CD8-positive, alpha-beta memory T cell (primary cell): ENCODE measurements at places on chromosomes 2 and 18. TPM values are rescaled to one million over a fixed set of nuclear protein-coding genes. Genes with fewer than 3 reads are reported as not detected.
A peak's percentile ranks its signal among the peaks of the same experiment; 100 is the strongest.

PDCD1 gene
- total RNA-seq = 39.3 TPM

TTR gene
- not detected for total RNA-seq

FAM237A gene
- total RNA-seq = not detected

PSME4 gene
- total RNA-seq = 49.9 TPM

UGT1A3 gene
- not detected for total RNA-seq

RNU2-63P gene
- total RNA-seq = 35.8 TPM

POTEJ gene
- not detected for total RNA-seq

ABCB11 gene
- total RNA-seq = not detected

DNA sequence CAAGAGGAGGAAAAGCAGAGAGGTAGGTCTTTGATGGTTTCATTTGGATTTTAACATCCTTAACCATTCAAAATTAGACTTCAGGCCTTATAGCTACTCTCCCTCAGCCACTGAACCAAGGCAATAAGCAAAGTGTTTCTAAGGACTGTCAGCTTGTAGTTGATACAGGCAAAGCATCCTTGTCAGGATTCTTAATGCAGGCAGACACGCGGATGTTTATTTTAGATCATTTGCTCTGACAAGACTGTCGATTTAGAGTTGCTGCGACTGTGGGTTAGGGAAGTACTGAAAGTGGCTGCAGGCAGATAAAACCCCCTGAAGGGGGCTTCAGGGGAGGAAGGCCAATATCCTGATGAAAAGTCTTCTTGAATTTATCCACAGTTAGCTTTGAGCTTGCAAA lies 46.6 kb downstream of the CDH20 start:
- H3K27ac ChIP-seq = no peak overlapping the region
- DNase-seq = no peak
- H3K27me3 ChIP-seq = no peaks in the 10 kb centered on the region
- no peaks in the 10 kb centered on the region for H3K36me3 ChIP-seq
- H3K4me3 ChIP-seq = no peak overlapping the region

- no peak overlapping the region for H3K4me3 ChIP-seq
- no peaks in the 10 kb centered on the region for H3K27me3 ChIP-seq
- peak; percentile 26 for DNase-seq
- peaks cover 67% of the 10 kb centered on the region for H3K36me3 ChIP-seq
Measured at GRCh38 chr2:230447455-230448451, 31.8 kb downstream of the SP100 start.

- no peak overlapping the region for H3K4me3 ChIP-seq
- H3K36me3 ChIP-seq = peaks cover 5% of the 10 kb centered on the region
- no peaks in the 10 kb centered on the region for H3K27me3 ChIP-seq
- DNase-seq = no peak
Measured at GRCh38 chr18:79123948-79124347, 54.8 kb downstream of the ATP9B start.

GRCh38 chr18:60411715-60412114 lies 39.1 kb upstream of the MC4R start:
- DNase-seq = no peak
- no peaks in the 10 kb centered on the region for H3K27me3 ChIP-seq
- no peak overlapping the region for H3K27ac ChIP-seq

DNA sequence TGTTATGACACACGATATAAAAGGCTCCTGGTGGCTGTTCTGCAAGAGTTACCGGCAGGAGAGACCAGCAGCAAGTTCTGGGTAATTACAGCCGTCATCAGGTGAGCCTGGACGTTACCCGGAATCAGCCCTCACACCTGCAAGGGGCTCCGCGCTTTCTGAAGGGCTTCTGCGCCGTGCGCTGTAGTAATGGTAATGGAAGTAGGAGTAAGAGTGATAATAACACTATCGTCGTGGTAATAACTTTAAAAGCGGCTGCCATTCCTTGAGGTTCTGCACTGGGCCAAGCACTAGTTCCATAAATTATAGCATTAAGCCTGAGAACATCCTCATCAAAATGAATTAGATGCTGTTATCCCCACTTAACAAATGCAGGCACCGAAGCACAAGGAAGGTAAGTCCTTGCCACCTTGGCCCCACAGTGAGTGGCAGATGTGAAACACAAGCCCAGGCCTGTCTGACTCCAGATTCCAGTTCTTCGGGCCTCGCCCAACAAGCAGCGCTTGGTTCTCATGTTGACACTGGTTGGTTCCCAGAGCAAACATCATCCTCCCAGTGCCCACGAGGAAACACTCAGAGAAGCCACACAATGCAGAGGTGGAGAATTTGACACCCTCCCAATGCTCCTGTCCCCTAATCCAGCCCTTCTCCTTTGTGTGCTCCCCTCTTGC lies 205.2 kb downstream of the EIPR1 start:
- H3K27ac ChIP-seq = no peak overlapping the region
- no peak overlapping the region for H3K4me3 ChIP-seq
- no peaks in the 10 kb centered on the region for H3K36me3 ChIP-seq

GRCh38 chr2:85702172-85702571 lies 8.0 kb downstream of the GNLY start:
- no peak overlapping the region for H3K4me3 ChIP-seq
- no peaks in the 10 kb centered on the region for H3K36me3 ChIP-seq
- H3K4me1 ChIP-seq = peaks cover 7% of the 10 kb centered on the region
- DNase-seq = no peak
- no peak overlapping the region for H3K27ac ChIP-seq
- H3K27me3 ChIP-seq = no peaks in the 10 kb centered on the region

GRCh38 chr2:37593024-37593423 lies 78.4 kb downstream of the CDC42EP3 start:
- H3K4me3 ChIP-seq = no peak overlapping the region
- H3K27me3 ChIP-seq = no peaks in the 10 kb centered on the region
- no peak overlapping the region for H3K27ac ChIP-seq
- H3K4me1 ChIP-seq = peaks cover 21% of the 10 kb centered on the region
- H3K36me3 ChIP-seq = no peaks in the 10 kb centered on the region
- DNase-seq = no peak

GRCh38 chr2:96463119-96463518 lies 42.0 kb downstream of the NEURL3 start:
- no peaks in the 10 kb centered on the region for H3K27me3 ChIP-seq
- no peaks in the 10 kb centered on the region for H3K36me3 ChIP-seq
- DNase-seq = no peak
- H3K4me1 ChIP-seq = no peaks in the 10 kb centered on the region
- H3K4me3 ChIP-seq = no peak overlapping the region
- H3K27ac ChIP-seq = no peak overlapping the region

GRCh38 chr18:54957996-54958395 lies 1.3 kb downstream of the CCDC68 start:
- H3K4me3 ChIP-seq = no peak overlapping the region
- no peak for DNase-seq
- H3K27ac ChIP-seq = no peak overlapping the region
- H3K36me3 ChIP-seq = no peaks in the 10 kb centered on the region
- H3K27me3 ChIP-seq = peaks cover 5% of the 10 kb centered on the region

GRCh38 chr2:144924827-144925226 lies 404.9 kb upstream of the ZEB2 start:
- no peaks in the 10 kb centered on the region for H3K4me1 ChIP-seq
- no peak overlapping the region for H3K27ac ChIP-seq
- no peaks in the 10 kb centered on the region for H3K36me3 ChIP-seq
- no peak for DNase-seq
- no peaks in the 10 kb centered on the region for H3K27me3 ChIP-seq

DNA sequence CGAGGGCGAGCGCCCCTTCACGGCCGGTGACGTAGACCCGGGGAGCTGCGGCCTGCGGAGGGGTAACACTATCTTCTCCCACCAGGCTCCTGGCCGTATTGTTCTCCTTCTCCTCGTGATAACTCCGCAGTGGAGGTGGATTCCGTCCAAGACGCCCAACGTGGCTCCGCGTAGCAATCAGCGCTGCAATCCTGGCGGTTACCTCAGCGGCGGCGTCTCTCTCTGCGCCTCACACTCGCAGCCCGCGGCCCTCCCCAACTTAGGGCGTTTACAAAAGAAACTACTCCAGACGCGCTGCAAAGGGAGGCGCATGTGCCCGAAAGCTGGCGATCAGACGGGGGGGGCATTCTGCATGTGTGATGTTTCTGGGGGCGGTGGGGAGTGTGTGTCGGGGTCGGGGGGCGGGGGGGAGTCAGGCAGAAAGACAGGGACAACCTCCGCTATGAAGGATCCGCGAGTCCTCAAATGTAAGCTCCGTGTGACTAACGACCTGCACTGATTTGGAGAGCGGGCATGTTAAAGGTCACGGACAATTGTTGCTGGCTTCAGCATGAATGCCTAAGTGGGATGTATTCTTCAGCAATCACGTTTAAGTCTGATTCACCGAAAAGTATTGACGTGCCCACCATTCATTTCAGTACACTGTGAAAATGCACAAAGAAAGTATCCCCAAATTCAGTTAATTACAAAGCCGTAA lies 1.3 kb upstream of the ZNF516 start:
- peaks cover 7% of the 10 kb centered on the region for H3K27me3 ChIP-seq
- H3K4me1 ChIP-seq = peaks cover 7% of the 10 kb centered on the region
- no peaks in the 10 kb centered on the region for H3K36me3 ChIP-seq
- DNase-seq = no peak

DNA sequence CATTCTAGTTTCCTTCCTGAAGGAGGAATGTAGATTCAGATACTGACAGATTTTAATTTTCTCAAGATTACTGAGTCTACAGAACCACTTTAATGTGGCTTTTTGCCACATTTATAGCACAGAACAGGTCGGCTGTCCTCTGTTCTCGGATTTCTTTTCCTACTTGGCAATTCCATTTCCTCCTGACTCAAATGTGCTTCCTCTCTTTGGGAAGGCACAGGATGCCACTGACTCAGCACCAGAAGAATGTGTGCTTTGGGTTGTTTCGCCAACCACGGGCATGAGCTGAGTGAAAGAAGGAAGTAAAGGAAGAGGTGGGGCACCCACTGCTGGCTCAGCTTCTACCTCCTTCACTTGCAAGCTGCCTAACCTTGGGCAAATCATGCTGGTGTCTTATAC lies 970.6 kb upstream of the ACVR2A start:
- no peak for DNase-seq
- no peak overlapping the region for H3K4me3 ChIP-seq
- no peak overlapping the region for H3K27ac ChIP-seq
- H3K4me1 ChIP-seq = no peaks in the 10 kb centered on the region

DNA sequence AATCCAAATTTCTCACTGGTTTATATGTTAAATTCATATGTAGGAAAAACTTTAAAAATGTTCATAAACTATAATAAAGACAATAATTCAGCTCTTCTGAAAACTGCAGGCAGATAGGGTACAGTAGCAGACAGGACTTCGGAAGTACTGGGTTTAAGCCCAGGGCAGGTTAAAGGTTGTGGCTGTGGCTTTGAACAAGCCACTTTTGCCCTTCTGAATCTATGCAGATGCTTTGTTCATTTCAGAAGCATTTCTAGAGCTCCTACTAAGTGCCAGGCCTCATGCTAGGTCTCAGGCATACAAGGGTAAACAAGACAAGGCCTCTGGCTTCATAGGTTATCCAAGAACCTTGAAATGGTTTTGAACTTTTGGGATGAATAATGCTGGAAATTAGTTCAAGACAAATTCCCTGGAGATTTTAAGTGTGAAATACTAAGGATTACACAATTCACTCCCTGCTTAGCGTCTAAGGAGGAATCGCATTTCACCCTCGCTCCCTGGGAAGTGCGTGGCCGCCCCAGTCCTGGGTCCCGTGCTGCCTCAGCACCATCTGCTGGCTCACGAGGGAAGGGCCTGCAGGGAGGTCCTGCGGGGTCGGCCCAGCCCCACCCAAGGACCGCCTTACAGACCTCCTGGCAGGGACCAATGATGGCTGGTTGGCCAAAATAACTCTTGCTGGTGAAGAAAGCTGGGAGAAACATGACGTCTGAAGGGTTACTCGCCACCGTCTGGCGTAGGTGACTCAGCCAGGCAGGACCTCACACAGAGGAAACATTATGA lies 67.7 kb upstream of the L3MBTL4 start:
- H3K4me1 ChIP-seq = no peaks in the 10 kb centered on the region
- no peak overlapping the region for H3K27ac ChIP-seq
- no peak for DNase-seq
- no peaks in the 10 kb centered on the region for H3K27me3 ChIP-seq

- H3K4me3 ChIP-seq = no peak overlapping the region
- no peaks in the 10 kb centered on the region for H3K36me3 ChIP-seq
- no peaks in the 10 kb centered on the region for H3K27me3 ChIP-seq
- DNase-seq = no peak
- no peaks in the 10 kb centered on the region for H3K4me1 ChIP-seq
Measured at GRCh38 chr18:37554399-37554787, 11.2 kb downstream of the CELF4 start.

DNA sequence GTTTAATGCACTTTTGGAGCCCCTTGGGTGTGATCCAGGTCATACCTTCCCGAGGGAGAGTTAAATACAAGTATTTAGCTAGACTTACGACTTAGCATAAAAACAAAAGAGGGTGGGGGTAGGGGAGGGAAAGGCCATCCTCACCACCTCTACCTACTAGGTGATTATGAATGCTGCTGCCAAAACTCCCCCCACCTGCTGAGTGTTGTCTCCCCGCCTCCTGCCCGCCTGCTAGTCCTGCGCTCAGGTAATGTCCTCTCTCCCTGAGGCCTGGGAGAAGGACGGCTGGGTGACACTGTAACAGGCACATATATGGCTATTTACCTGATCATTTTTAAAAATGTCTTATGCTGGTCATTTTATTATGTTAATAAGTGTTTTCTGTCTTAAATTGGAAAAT lies 3.0 kb upstream of the NCKAP5 start:
- H3K27me3 ChIP-seq = no peaks in the 10 kb centered on the region
- DNase-seq = no peak
- H3K27ac ChIP-seq = no peak overlapping the region
- no peaks in the 10 kb centered on the region for H3K36me3 ChIP-seq
- H3K4me3 ChIP-seq = no peak overlapping the region

GRCh38 chr2:12918138-12918834 lies 201.6 kb downstream of the TRIB2 start:
- no peaks in the 10 kb centered on the region for H3K4me1 ChIP-seq
- no peak for DNase-seq
- no peak overlapping the region for H3K27ac ChIP-seq
- no peak overlapping the region for H3K4me3 ChIP-seq
- H3K27me3 ChIP-seq = no peaks in the 10 kb centered on the region

DNA sequence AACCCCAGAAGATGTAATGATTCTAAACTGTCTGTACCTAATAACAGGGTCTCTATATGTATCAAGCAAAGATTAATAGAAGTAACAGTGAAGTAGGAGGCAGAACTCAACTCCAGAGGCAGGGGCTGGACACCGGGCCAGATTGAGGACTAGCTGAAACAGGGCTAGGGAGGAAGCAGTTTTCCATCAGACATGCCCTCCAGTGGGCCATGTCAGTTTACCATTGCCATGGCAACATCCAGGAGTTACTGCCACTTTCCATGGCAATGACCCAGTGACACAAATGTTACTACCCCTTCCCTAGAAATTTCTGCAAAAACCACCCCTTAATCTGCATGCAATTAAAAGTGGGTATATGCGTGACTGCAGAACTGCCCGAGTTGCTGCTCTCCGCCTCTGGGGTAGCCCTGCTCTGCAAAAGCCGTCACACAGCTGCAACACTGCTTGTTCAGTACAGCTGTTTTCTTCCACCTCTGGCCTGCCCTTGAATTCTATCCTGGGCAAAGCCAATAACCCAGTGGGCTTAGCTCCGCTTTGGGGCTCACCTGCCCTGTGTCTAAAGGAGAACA lies 58.7 kb downstream of the TMEM18 start:
- no peak for DNase-seq
- no peaks in the 10 kb centered on the region for H3K36me3 ChIP-seq
- H3K4me1 ChIP-seq = no peaks in the 10 kb centered on the region
- no peak overlapping the region for H3K27ac ChIP-seq
- H3K27me3 ChIP-seq = no peaks in the 10 kb centered on the region
